NCI-H187 treated with DMSO at 0.1 percent for 48 hours (cell line): ENCODE measurements at places on chromosomes 6 and 20.

GRCh38 chr6:1309366-1309765 lies 2.5 kb upstream of the FOXQ1 start:
- DNase-seq = no peak

GRCh38 chr20:9200620-9201019 lies 131.7 kb downstream of the PLCB4 start:
- DNase-seq = no peak

DNA sequence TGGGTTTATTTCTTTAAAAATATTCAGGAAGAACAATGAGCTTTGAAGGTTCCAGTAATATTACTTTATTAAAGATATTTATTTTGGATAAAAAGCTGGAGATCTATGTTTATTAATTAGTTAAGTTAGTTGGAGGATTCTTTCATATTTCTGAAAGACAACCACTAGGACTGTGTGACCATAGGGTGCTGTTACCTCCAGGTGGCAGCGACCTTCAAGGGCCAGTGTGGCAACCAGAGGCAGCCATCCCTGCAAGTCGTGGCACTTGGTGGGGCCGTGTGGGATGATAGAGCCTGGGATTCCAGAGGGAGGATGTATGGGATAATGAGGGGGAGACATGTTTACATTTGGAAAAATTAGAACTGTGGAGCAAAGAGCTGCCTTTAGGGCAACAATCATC lies 95.5 kb upstream of the SCP2D1 start:
- DNase-seq = no peak

- no peak for DNase-seq
These were observed 26.3 kb downstream of the C6orf89 start for GRCh38 chr6:36912030-36912454.

DNA sequence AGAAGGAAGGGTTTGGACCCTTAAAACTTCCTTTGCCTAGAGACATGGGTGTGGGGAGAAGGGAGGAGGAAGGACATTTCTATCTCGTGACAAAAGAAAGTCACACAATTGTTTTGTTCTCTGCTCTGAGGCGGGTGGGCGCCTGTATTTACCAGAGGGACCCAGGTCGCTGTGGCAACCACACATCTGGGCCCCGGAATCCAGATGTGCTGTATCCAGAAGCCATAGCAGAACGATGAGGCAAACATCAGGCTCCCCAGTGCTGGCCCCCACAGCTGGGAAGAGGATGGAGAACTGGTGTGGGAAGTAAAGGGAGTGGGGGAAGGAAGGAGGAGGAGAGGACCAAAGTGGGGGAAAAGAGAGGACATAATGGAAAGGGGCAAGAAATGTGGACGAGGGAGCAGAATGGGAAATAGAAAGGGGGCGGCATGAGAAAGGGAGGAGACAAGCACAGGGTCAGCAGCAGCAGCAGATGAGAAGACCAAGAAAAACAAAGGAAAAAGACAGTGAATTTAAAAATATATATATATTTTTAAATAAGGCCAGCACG lies 3.4 kb upstream of the TNXB start:
- no peak for DNase-seq

DNA sequence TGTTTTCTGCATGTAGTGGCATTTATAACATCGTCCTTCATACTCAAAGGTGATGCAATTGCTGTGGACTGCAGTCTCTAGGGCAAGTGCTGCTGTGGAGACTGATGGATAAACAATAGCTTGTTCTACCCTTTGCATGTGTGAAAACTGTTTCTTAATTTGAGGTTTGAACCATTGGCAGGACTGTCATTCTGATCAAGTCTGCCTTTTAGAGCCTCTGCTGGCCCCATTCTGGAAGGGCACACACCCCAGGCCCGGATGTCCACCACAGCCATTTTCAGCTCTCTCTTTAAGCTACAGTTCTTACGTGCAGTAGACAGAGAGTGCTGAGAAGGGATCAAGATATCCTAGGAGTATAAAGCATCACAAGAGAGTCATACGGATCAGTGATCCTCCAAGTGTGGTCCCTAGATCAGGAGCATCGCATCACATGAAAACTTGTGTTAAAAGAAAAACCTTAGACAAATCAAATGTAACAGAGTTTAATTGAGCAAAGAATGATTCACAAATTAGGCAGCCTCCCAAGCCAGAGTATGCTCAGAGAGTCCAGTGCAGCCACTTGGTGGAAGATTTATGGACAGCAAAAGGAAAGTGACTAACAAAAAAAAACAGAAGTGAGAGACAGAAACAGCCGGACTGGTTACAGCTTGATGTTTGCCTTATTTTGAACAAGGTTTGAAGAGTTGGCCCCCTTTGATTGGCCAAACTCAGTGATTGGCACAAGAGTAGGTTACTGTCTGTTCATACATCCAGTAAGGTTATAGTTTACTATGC lies 52.0 kb downstream of the FRK start:
- DNase-seq = no peak

DNA sequence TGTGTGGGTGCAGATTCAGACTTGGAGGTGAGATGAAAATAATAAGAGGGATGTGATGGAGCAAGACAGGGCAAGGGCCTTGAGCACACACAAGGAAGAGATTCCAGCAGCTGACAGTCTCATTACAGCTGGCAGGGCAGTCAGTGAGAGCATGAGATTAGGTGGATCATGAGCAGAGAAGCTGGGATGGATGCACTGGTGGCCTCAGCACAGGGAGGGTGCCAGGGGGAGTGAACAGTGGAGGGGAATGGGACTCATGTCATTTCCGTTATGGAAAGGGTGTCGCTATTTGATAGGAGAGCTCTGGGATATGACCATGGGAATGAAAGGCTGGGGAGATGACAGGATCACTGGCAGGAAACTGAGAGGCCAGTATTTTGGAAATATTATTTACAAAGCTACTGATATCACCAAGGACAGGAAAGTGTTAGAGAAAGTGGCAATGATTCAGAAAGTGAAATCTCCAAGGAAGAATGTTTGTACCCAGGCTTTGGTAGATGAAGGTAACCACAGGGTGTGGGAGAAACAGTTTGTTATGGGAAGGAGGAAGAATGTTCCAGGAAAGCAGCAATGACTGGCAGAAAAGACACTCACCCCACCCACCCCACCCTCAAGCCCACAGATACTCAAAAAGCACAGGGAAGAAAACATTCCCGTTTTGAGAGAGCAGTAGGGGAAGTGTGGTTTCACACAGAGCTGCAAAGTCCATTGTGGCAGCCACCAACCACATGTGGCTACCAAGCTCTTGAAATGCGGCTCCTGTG lies 214.7 kb upstream of the PROKR2 start:
- no peak for DNase-seq

GRCh38 chr6:6315660-6316059 lies 4.8 kb downstream of the F13A1 start:
- DNase-seq = no peak

DNA sequence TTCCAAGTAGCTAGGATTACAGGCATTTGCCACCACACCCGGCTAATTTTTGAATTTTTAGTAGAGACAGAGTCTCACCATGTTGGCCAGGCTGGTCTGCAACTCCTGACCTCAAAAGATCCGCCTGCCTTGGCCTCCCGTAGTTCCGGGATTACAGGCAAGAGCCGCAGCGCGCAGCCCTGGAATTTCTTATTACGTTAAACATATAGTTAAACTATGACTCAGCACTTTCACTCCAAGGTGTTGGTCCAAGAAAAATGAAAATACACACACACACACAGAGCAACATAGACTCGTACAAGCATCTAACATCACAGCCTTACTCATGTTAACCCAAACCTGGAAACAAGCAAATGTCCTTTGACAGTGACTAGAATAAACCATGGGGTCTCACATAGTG lies 663.9 kb downstream of the PRKN start:
- no peak for DNase-seq

DNA sequence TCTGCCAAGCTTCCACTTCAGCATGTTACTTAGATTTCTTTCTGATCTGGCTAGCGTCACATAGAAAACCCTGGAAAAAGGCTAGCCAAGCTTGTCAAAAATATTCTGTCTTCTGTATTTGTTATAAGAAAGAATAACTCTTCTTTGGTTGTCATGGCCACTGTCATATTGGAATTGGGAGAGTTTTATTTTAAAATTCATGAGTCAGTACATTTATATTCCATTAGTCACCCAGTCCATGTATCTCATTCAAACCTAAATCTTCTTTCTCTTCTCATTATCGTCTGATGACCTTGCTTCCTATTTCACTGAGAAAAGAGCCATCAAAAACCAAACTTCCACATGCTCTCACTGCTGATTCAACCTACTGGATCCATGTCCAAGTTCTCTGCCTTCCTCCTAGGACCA lies 65.7 kb downstream of the EPM2A start:
- no peak for DNase-seq

DNA sequence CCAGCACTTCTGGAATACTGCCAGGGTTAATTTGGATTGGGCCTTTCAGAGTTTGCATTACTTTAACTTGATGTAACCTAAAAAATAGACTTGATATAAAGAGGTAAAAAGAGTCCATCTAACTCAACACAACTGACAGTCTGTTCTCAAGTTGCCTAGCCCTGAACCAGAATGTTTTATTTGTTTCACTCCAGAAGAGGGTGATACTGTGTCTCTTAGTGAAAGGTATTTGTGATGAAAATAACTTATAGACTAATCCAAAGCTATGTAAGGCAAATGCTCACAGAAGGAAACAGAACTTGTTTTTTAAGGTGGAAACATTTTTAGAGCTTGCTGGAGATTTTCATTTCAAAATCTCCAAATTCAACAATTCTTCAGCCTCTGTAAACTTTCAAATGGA lies 469.1 kb upstream of the RUNX2 start:
- DNase-seq = no peak

- DNase-seq = no peak
These were observed 5.7 kb downstream of the CCDC170 start for GRCh38 chr6:151499551-151499950.

DNA sequence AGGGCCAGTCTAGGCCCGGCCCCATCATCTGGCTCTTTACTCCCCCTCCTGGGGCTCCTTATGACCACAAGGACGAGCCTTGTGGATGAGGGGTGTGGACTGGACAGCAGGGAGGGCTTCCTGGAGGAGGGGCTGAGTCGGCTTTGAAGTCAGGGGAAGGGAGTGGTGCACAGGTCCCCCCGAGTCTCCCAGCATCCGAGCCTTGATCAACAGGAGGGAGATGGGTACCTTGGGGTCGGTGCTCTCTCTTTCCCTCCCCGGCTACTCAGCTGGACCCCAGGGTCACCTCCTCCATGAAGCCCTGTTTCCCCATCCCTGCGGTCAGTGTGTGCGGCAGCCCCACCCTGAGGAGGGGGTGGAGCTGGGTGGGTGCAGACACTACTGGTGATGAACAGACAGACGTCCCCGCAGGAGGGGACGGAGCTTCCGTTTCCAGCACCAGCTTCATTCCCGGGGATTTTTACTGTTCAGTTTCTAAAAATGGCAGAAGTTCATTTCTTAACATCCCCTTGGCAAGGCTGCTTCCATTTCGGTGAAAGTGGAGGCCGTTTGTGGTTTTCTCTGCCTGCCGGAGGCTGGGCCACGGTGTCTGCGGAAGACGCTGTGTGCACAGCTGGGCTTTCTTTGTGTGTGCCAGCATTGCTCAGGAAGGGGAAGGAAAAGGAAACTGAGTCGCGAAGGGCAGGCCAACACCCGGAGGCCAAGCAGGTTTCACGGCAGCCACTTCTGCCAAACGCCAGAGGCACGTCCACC lies 19.6 kb downstream of the NTSR1 start:
- no peak for DNase-seq

GRCh38 chr6:79307321-79308036 lies 73.0 kb upstream of the HMGN3 start:
- no peak for DNase-seq

DNA sequence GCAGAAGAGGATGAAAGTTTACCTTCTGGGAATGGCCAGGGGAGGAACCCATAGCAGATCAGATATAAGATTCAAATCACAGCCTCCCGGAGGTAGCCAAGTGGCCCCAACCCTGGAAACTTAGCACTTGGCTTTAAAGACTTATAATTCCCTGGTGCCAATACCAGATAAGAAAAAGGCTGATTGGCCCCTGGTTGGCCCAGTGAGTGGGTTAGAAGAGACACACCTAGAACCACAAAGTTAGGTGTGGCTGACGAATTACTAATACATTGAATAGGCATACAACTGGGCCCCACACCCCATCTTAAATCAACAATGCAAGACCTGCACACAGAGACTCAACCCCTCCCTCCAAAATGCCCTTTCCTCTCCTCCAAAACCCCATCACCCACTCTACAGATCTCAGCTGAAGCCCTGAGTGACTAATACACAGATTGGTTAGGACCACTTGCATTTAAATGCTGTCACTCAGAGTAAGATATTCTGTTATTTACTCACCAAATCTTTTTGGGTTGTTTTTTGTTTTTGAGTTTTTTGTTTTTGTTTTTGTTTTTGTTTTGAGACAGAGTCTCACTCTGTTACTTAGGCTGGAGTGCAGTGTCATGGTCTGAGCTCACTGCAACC lies 315.4 kb upstream of the JARID2 start:
- DNase-seq = no peak

- DNase-seq = no peak
These were observed 39.0 kb upstream of the ANGPT4 start for GRCh38 chr20:955111-955510.

- DNase-seq = no peak
These were observed 23.9 kb downstream of the SERPINB6 start for GRCh38 chr6:2947445-2947844.

DNA sequence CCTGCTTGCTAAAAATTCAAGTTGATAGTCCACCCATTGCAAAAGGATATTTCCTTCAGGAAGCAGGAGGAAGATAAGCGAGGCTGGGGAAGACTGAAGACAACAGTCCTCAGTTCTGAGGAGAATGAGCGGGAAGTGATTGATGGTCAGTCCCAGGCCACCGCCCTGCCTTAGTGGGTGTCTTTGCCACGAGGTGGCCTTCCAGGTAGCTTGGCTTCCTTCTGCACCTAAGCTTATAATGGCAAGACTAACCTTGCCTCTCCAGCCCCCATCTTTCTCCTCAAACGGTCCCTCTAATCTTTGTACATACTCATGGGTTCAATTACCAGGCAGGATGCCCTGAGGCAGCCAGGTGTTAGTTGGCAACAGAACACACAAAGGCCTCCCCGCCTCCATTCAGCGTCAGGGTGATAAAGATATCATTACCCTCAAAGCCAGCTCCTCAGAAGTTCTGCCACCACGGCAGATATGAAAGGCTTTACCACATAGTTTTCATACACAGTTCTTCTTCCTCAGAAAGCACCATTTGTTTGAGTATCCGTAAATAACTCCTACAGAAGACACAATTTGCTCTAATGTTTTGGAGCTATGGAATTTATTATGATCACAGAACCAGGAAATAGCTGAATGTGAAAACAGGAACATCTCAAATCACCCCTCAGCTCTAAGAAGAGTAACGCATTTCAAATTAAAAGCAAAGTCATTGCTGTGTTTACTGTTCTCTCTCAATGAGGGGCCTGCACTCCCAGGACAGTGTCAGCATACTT lies 249.4 kb downstream of the ATXN1 start:
- DNase-seq = no peak

DNA sequence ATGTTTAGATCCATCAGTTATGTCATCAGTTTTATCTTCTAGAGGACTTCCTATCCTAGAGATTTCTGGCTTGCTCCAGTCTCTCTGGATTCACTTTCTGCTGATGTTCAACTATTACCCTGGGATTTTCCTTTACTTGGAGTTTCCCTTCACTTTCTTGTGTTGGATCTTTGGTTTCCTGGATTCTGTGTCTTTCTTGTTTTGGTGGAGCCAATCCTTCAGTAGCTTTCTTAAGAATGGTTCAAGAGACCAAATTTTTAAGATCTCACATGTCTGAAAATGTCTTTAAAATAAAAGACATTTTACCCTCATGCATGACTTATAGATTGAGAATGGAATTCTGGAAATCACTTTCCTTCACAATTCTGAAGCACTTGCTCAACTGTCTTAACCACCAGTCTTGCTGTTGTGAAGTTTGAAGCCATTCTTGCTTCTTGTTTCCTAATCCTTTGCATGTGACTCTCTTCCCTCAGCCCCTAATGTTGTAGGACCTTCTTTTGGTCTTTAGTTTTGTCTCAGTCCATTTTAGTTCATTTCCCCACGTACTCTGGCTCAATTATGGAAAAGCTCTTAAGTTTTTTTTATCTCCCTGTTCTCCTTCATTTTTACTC lies 87.9 kb downstream of the ARID1B start:
- no peak for DNase-seq
